ENCODE measurements at places on chromosomes 7 and 10. TPM values are rescaled to one million over a fixed set of nuclear protein-coding genes. Genes with fewer than 3 reads are reported as not detected.
A peak's percentile ranks its signal among the peaks of the same experiment; 100 is the strongest.

DNA sequence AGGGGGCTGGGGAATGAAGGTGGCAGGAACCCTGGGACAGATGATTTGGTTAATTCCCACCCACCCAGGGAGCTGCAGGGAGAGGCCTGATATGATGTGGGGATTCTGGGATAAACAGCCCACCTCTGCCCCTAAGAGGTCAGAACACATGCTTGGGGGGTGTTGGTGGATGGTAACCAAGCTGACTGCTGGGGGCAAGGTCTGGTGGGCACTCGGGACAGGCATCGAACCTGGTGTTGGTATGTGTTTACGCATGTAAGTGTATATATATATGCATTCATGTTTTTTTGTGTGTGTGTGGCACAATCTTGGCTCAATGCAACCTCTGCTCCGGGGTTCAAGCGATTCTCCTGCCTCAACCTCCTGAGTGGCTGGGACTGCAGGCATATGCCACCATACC, 80.7 kb upstream of the TMEM248 start:
- no peak for DNase-seq

DNA sequence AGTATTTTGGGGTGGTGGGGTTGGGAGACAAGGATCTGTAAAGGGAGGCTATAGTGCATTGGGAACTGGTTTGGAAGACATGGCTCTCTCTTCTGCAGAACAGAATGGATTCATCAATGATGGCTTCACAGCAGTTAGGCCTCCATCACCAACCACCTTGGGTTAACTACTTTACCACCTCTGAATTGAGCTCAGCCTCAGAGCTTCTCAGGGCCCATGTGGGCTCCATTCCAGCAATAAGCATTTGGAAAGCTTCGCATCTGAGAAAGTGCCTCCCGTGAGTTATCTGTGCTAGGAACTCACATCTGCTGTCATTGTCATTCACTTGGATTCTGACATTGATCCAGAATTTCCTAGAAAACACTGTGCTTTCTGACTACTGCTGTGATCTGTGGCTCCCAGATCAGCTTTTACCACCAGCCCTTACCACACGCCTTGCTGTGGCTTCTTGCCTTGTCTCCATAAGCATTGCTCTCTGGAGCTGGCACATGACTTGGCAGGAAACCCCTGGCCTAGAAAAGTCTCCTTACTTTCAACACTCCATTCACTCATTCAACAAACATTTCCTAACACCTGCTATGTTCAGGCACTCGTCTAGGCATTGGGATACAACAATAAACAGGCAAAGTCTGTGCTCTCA, 70.7 kb upstream of the ADO start:
- DNase-seq, result peak; percentile 69

GRCh38 chr10:28410420-28411135, 107.7 kb upstream of the MPP7 start:
- no peak for DNase-seq

GRCh38 chr7:19708397-19709248, at the start of gene POLR1F:
POLR1F (minus strand) TSS chr7:19709037; CDS start chr7:19709016, 21 bp downstream.
- DNase-seq, result peak; percentile 94

DNA sequence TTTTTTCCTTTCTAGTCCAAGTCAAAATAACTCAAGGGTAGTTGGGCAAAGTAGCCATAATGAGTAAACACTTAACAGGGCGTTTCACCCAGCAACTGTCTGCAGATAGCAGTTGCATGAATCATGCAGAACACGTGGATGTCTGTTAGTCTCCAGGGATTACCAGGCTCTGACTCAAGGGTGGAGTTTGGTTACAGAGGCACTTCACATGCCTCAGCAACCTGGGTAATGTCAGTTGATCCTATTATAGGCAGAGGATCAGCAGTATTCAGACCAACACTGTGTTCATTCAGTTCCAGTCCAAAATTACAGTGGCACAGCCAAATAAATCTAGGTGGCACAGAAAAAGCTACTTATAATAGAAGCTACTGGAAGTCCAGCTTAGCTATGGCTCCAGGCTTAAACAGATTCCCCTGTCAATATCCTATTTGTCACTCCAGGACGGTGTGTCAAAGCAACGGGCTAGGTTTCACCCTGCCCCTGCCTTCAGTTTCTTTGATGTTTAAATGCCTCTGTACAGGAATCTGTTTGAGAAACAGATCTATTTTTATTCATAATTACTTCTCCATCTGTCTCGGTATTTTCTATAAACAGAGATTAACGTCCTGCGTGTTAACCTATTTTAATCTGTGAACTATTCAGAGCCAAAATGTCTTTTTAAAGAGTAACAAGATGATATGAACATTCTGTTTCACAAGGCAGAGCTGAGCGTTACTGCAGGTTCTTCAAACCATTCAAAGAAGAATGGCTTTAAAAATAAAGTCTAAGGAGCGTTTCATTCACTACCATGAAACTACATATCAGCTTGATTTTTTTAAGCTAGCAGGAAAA, 162.6 kb upstream of the AKR1E2 start:
- DNase-seq, result no peak

DNA sequence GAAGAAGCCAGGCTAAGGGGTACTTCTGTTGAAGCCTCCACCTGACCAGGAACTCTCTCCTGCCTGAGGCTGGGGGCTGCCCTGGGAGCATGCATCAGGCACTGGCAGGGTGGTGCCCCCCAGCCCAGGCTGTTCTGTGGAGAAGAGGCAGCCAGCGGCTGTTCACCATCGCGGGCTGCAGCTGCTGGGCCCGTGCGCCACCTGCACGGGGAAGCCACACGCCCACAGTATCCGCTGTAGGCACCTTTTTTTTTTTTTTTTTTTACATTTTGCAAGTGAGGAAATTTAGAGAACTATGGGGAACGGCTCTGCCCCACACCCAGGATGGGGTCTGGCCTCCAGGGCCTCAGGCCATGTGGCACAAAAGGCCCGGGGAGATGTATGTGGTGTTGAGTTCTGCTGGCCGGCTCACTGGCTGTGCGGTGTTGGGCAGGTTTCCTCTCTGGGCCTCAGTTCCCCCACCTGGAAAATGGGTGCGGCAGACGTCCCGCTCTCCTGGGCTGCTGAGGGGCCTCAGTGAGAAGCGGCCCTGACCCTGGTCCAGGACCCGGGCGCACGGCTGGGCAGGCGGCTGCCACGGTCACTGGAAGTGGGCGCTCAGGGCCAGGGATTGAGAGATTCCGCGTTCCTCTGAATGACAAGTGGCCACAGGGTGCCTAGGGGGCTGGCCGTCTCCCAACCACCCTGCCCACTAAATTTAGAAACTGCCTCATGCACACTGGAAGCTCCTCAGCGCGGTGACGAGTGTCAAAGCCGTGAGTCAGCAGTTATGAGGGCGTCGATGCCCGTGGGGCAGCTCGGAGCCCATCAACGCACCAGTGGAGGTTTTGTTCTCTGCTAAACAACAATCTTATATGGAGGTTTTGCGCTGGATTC, 8.8 kb upstream of the INTS1 start:
- DNase-seq, result peak; percentile 64

DNA sequence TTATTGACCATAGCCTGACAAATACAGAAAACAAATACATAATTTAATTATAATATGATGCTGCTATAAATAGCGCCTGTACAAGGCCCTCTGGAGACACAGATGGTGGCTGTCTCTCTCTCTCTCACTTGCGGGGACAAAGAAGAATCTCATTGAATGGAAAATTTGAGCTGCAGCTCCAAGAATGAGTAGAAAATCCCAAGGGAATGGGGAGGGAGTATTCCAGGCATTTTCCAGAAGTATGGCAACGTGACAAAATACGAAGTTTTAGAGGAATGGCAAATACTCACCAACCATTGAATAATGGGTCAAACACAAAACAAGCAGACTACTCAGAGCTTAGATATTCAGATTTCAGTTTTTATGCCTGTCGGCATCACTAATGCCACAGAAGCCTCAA, 179.9 kb downstream of the NRP1 start:
- no peak for DNase-seq

DNA sequence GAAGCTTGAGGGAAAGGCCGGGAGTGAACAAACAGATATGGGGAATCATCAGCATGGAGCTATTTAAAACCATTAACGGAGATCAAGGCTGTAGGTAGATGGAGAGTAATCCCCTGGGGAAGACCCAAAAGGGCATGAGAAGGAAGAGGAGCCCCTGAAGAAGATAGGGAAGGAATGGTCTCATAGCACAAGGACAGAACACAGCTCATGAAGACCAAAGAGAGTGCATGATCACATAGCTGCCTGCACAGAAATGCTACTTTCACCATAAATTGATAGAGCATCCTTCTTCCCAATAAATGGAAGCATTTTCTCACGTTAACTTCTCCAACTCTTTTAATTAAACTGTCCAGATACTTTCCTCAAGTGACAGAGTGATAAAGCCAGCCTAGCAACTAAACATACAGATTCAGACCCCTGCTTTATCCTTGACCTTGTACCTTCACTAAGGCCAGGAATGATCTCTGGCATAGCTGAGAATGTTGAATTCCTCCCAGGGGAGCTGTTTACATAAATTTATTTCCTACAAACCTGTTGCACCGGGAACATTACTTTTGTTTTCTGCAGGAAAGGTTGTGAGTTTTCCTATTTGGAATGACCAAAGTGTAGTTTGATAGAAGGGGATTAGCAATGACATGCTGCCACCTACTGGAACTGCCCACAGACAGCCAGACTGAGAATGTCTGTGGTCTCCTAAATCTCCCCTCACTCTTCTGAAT, 110.8 kb upstream of the LRGUK start:
- peak; percentile 22 for DNase-seq

- no peak for DNase-seq
Observed at GRCh38 chr7:136016649-136017395, 39.7 kb upstream of the MTPN start.

GRCh38 chr10:120517196-120517595, 60.2 kb downstream of the PLPP4 start:
- DNase-seq, result no peak

DNA sequence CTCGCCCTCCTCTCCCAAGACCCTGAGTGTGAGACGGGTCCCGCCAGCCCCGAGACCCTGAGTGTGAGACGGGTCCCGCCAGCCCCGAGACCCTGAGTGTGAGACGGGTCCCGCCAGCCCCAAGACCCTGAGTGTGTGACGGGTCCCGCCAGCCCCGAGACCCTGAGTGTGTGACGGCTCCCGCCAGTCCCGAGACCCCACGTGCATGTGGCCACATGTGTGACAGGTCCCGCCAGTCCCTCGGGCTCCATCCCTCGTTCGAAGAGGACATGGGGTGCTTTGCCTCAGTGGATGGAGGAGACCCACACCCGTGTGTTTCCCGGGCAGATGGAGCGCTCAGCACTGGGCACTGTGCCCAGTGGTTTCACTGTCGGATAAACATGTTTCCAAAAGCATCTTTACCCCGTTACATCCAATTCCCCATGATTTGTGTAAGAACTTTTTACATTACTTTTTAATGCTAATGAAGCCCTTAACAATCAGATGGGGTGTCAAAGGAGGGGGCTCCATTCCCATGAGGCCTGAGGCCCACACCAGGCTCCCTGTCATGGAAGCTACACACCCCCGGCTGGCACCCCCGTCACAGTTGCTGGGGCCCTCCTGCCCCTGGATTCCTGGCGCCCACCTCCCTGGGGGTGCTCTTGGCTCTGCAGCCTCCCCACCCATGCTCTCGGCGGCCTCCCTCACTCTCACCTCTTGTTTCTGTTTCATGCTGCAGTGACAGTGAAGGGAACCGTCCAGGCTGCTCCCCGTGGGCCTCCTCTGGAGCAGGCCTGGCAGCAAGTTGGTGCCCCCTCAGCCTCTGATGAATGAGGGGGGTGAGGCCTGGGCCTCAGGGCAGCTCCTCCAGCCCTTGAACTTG, 48.5 kb upstream of the CFAP46 start:
- DNase-seq, result no peak

- DNase-seq, result no peak
Observed at GRCh38 chr10:49598164-49598856, 11.8 kb upstream of the SLC18A3 start.

DNA sequence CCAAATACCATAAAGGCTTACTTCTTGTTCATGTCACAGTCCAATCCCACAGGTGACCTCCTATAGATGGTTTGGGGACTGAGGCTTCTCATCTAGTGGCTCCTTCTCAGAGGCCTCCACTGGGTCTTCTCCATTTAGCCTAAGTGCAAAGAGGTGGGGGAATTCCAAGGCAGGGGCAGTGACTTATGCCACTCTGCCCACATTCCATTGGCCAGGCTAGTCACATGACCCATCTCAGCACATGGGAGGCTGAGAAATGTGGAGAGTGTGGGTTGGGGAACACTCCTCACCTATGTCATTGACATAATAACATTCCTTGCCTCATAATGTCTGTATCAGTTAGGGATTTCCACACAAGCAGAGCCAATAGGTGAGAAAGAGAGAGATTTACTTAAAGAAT, 104.3 kb upstream of the PLXNA4 start:
- no peak for DNase-seq

GRCh38 chr10:83647526-83647925, 491.8 kb upstream of the GHITM start:
- DNase-seq, result no peak

DNA sequence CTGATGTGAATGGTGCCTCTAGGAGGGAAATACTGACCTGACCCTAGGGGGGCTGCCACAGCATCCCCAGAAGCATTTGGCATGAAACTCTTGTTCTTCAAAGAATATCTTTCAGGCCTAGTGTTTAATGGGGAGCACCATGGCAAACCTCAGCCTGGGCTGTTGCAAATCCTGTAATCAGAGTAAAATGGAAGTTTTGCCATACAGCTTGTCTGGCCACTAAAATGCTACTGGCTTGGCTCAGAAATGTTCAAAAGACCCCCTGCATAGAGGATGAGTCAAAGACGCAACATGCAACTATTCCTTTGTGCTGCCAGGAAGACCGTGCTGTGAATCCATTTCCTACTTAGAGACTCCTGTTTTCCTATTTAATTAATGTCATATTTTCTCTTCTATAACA, 26.7 kb downstream of the HECW1 start:
- no peak for DNase-seq

- DNase-seq, result no peak
Observed at GRCh38 chr10:113267619-113268562, 285.0 kb upstream of the HABP2 start.

- peak; percentile 1 for DNase-seq
Observed at GRCh38 chr7:158247758-158248487, 339.7 kb downstream of the PTPRN2 start.

GRCh38 chr7:50266635-50267386, 37.7 kb upstream of the IKZF1 start:
- DNase-seq, result peak; percentile 91

FLNC gene
- not detected for total RNA-seq

AKR1D1 gene
- total RNA-seq, result not detected

MEST gene
- total RNA-seq, result 3.5 TPM

SH3PXD2A gene
- total RNA-seq, result 8.5 TPM
